Activated effector memory CD4-positive, alpha-beta T cell treated with anti-CD3 and anti-CD28 coated beads, Interleukin-2, amount 50 U/mL, for 16 hours (primary cell): ENCODE measurements at places on chromosomes 7 and 10.

DNA sequence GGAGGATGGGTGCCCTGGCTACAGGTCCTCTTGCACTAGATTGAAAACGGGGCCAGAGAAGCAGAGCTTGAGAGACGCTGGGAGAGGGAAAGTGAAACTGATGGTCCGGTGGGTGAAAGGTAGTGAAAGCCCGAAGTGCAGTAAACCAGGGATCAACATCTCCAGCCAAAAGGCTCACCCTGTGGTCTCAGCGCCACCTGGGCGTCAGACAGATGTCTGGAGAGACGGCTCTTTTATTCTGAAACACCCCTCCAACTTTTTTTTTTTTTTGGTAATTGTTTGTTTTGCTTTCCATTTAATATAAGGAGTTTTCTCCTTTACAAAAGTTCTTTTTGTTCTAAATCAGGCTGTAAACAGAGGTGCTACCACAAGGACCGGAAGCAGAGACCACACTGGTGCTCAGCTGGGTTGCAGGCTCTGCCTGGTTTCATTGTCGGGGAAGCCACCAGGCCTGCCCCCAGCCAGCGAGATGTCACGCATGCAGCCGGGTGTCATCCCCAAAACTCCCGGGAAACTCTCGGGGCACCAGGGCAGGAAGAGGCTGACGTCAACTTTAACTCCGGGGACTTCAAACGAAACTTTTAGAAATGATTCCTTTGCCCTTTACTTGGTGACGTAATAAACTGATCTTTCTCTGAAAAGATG is 11.2 kb downstream of the IL2RA start:
- DNase-seq, result peak; percentile 97

GRCh38 chr10:107971411-107971810 is 806.9 kb upstream of the SORCS1 start:
- no peak for DNase-seq

DNA sequence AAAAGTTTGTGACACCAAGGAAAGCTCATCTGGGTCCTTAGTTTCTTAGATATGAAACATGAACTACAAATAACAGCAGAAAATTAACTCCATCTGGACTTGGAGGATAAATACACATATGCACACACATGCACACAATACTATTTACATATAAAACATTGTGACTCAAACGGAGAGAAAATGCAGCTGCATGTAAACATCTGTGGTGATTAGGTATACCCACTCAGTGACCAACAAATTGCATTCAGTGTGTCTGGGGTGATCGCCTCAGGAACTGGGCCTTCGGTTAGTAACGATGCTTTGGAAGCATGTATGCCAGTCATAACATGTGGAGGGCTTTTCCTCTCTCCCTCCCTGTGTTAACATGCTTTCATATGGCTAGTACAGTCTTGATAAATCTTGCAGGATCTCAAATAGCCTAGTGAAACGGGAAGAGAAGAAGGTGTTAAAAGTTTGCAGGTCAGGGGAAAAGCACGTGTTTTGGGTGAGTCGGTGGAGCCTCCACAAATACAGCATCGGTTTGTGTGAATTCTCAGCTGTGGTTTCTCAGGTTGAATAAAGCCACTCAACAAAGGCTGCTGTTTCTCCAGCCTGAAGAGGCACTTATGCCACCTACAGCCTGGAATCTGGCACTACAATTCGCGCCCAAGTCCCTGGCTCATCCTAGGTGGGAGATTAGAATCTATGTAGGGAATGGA is 8.7 kb upstream of the GLRX3 start:
- peak; percentile 82 for DNase-seq

- DNase-seq, result no peak
Observed at GRCh38 chr10:121450247-121450646, 148.0 kb downstream of the FGFR2 start.

DNA sequence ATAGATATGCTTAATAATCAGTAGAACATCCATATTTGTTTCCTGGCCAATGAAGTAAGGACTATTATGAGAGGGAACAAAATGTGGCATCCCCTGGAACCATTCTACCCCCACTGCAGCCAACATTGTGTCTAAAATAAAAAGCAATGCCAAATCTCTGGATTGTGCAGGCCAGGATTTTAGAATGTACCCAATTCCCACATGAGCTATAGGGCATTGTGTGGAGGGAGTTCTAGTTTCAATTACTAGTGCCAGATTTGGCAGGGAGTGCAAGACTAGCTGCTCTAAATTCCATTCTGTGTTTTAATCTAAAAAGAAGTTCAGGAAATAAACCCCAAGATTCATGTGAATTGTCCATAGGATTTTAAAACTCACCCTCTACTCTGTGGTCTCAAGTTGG is 112.3 kb downstream of the HGF start:
- DNase-seq, result no peak

DNA sequence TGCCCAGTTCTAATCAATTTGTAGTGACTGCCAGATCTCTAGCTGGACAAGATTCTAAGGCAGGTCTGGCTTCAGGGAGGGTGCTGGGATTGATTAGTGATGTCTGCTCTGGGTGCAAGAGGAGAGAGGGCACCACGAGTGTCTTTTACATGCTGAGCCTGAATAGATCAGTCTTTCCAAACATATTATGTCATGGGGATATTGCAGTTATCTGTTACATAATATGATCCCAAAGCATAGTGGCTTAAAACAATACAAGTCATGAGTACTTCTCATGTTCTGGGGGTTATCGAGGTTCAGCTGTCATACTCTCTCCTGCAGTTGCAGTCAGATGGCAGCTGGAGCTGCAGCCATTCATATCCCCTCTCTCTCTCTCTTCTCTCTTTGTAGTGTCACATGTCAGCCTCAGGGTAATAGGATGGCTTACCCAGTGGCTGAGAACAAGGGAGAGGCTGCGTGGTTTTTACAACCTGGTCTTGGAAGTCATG is 26.0 kb downstream of the SLC29A3 start:
- no peak for DNase-seq

DNA sequence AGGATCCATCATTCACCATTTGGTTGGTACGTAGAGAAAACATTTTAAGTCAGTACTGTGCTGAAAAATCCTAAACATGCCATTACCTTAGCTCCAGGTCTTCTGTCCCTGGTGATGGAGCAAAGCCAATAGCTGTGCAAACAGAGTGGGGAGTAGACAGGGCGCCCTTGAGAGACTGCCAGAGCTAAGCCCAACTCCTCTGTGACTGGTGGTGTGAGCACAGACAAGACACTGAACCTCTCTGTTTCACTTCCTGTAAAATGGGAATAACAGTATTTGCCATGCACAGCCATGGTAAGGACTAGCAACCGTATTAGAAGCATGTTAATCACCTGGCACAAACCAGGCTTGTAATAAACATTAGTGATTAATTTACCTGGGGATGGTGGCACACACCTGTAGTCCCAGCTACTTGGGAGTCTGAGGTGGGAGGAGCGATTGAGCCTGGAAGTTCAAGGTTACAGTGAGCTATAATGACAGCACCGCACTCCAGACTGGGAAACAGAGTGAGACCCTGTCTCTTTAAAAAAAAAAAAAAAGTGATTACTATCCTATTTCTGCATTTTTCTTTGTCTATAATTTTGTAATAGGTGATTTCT is 28.7 kb downstream of the LYZL1 start:
- DNase-seq, result no peak

DNA sequence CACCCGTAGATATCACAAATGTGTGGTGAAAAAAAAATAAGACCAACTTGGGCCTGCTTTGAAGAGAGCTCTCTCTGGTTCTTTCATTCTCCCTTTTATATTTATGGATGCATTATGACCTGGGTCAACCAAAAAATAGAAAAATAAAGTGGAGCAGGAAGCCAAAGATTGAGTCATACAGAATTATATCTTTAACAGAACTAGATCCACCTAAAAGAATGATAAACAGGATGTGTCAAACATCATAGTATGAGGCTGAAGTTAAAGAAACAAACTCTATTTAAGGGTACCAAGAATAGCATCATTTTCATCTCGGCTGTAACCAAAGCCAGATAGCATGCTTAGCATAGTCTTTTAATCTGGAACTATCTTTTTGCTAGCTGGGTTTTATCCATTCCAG is 28.8 kb upstream of the NMT2 start:
- DNase-seq, result no peak

GRCh38 chr7:131970602-131971001 is 414.2 kb upstream of the PODXL start:
- no peak for DNase-seq

DNA sequence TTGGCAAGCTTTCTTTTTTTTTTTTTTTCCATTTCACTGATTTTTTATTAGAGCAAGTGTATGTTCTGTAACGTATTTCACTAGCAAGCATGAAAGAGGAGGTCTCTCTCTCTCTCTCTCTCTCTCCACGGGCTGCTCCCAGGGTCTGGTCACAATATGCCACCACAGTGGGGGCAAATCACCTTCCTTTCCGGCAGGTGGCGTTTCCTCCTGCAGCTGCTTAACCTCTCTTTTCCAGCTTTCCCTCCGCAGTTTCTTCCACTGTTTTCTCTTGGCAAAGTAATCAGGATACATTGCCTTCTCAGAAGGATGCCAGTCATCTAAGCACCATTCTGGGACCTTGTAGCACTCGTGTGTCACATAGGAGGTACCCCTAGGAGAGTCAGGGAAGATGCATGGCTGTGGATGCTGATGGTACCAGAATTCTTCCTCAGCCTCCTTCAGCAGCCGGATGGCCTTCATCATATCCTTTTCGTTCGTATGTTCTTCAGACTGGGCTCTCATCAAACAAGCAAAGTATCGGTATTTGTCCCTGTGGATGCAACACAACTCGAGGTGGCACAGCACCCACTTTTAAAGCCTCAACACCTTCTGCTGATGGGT is 197.3 kb upstream of the PODXL start:
- no peak for DNase-seq

GRCh38 chr7:15309872-15310271 is 251.9 kb downstream of the AGMO start:
- no peak for DNase-seq

GRCh38 chr7:15130666-15131541 is 228.4 kb upstream of the DGKB start:
- no peak for DNase-seq

DNA sequence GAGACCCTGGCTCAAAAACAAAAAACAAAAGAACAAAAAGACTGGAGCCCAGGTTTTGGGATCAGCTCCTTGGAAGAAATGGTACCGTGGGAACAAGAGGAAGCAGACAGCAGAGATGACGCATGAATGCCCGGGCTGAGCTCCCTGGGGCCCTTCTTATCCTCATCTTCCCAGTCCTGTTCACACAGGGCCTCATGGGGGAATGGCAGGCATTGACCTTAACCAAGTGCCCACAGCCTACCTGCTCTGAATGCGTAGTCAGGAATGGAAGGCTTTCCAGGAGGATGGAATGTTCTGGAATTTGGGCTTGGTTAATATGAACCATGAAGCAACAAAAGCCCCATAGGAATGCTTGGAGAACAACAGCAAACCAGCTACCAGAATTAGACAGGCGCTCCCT is 154.7 kb downstream of the PRPF18 start:
- no peak for DNase-seq

DNA sequence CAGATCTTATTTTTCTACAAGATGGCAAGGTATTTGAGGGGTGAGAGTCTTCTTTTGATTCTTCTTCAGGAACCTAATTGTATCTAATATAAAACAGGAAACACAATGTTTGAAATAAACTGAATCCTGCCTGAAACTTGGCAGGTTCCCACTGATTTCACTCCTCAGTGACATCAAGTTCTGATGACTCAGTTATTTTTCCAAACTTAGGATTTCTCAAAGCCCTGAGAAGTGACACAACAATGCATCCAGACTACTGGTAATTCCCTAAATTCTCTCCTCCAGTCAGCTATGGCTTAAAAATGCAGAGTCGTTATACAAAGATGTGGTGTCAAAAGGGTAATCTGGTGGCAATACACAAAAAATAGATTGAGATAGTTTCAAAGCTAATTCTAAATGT is 80.9 kb downstream of the ABLIM1 start:
- no peak for DNase-seq

DNA sequence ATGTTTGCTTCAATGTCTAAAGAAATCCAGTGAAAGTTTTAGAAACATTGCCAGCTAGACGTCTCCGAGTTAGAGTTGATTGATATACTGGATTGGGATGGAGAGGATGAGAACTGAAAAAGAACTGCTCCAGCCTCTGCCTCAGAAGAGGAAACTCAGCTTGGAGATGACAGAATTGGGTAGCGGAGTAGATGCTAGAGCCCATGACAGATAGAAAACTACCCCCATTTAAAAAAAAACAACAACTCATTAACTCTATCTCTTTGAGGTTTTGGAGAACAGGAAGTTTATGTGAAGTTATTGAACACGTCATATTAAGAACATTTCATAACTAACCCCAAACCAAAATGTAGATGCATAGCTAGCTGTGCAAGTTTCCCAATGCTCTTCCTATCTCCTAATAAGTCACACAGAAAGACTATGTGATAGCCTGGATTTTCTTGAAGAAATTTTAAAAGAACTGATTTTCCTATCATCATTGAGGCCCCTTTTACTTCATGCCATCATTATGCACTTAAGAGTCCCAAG is 28.3 kb upstream of the AFAP1L2 start:
- no peak for DNase-seq
